ENCODE measurements at places on chromosomes 1 and 21.

- DNase-seq, result no peak
Observed at GRCh38 chr1:25817840-25818501, 1.8 kb upstream of the MTFR1L start.

- DNase-seq, result no peak
Observed at GRCh38 chr1:17052641-17053040, 1.2 kb downstream of the SDHB start.

GRCh38 chr1:56213068-56213467 is 366.3 kb downstream of the PLPP3 start:
- DNase-seq, result no peak

- DNase-seq, result no peak
Observed at GRCh38 chr1:74679811-74680210, 6.2 kb upstream of the ERICH3 start.

- no peak for DNase-seq
Observed at GRCh38 chr1:5993556-5994491, 1.6 kb upstream of the NPHP4 start.

DNA sequence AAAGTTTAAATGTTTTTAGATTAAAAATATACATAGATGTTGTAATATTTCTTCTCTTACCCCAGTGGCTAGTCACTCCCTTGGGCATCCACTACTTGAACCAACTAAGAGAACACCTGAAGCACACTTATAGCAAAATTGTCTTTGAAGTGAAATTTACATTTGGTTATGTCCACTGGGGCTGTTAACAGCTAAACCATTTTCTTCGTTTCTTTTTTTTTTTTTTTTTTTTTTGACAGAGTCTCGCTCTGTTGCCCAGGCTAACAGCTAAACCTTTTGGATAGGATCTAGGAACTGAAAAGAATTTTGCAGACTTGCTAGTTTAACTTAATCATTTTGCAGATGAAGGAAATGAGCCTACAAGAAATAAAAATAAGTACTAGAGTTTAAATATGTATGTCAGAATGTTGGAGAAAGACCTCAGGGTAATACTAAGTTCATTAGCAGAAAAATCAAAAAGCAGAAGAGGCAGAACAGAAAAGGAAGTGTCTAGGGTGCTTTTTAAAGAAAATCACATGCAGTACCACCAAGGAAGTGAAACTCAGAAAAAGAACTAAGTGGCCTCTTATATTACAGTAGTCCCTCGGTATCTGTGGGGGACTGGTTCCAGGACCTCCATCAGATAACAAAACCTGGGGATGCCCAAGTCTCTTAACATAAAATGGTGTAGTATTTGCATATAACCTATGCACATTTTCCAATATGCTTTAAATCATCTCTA is 11.8 kb downstream of the DRAM2 start:
- DNase-seq, result no peak

DNA sequence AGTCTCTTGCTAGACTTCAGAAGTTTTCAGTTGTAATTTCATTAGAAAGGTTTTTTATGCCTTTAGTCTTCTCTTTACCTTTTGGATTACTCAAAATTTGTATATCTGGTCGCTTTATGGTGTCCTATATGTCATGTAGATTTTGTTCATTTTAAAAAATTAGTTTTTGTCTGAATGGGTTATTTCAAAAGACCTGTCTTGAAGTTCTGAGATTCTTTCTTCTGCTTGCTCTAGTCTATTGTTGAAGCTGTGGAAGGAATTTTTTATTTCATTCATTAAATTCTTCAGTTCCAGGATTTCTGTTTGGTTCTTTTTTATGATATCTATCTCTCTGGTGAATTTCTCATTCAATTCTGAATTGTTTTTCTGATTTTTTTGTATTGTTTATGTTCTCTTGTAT is 46.5 kb upstream of the GCLM start:
- DNase-seq, result no peak

GRCh38 chr1:240467895-240468294 is 144.1 kb downstream of the GREM2 start:
- DNase-seq, result no peak

DNA sequence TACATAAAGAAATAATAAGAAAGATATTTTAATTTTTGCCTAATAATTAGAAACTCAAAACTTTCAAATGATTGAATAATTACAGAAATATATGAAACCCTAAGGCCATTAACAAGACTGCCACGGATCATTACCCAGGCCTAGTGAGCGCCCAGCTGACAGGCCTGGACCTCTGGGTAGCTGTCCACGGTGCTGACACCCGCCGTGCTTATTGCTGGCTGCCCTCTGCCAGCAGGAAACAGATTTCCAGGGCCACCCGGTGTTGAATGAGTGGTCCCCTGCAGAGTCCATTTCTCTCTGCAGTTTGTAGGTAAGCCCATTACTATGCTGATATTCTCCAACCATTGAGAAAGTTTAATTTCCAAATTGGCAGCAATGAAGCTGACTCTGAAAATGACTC is 254.4 kb upstream of the GJB5 start:
- no peak for DNase-seq

DNA sequence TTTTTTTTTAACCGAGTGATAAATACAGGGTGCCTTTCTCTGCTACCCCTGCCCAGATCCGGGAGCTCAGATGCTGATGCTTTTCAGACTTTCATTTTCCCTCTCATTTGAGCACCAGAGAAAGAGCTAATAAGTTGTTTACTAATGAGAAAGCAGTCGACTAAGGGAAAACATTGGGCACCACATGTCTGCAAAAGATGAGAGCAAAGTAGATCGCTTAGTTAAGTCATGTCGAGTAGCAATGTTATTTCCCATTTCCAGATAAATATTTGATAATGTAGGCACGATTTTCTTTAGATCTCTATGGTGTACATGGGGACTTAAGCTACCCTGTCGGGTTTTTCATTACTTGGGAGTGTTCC is 1.2 kb downstream of the PKN2 start:
- no peak for DNase-seq

- no peak for DNase-seq
Observed at GRCh38 chr1:33899746-33900145, 35.9 kb downstream of the HMGB4 start.

DNA sequence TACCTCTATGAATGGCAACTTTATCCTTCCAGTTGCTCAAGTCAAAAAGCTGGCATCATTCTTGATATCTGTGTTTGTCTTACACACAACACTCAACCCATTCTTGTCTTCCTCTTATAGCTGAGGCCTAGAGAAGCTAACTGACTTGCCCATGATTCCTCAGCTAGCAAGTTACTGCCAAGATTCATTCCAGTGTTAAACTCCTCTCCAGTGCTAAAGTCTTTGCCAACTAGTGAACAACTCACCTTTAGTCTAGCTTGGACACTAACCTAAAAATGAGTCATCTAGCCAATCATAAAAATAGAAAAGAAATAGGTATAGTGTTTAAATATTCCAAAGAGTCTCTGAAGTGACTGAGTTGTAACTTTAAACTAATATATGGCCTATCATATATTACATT is 45.6 kb upstream of the RGS2 start:
- DNase-seq, result no peak

- DNase-seq, result no peak
Observed at GRCh38 chr1:173243300-173243699, 36.2 kb upstream of the TNFSF4 start.

DNA sequence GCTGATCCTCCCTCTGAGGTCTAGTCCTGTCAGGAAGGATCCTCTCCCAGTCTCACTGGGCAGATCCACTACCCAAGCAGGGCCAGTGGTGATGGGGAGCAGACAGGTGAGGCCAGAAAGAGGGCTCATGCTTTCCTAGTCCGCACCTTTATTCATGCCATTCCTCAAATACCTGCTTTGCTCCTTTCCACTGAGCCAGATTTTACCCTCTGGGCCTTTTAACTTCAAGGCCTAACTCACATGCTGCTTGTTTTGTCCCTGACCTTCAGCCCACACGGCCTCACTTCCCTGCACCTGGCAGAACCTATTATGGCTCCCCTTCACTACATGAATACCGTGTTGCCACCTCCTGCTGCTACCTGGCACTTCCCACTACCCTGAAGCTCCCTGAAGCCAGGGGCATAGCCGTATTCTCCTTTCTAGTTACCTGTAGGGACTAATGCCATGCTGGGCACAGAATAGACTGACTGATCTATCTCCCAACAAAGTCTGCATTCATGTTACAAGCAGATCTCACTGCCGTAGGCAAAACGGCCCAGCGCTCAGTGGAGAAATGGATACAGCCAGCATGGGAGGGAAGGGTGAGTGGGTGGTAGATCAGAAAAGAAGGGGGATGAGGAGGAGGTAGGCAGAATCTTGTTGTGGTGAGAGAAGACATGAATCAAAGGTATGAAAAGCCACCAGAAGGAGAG is 36.1 kb upstream of the GOLT1A start:
- no peak for DNase-seq

- DNase-seq, result no peak
Observed at GRCh38 chr1:81109038-81109437, 691.7 kb upstream of the ADGRL2 start.

- no peak for DNase-seq
Observed at GRCh38 chr1:107653765-107654164, 311.2 kb downstream of the VAV3 start.

- no peak for DNase-seq
Observed at GRCh38 chr1:99682291-99682751, 36.4 kb downstream of the PALMD start.

DNA sequence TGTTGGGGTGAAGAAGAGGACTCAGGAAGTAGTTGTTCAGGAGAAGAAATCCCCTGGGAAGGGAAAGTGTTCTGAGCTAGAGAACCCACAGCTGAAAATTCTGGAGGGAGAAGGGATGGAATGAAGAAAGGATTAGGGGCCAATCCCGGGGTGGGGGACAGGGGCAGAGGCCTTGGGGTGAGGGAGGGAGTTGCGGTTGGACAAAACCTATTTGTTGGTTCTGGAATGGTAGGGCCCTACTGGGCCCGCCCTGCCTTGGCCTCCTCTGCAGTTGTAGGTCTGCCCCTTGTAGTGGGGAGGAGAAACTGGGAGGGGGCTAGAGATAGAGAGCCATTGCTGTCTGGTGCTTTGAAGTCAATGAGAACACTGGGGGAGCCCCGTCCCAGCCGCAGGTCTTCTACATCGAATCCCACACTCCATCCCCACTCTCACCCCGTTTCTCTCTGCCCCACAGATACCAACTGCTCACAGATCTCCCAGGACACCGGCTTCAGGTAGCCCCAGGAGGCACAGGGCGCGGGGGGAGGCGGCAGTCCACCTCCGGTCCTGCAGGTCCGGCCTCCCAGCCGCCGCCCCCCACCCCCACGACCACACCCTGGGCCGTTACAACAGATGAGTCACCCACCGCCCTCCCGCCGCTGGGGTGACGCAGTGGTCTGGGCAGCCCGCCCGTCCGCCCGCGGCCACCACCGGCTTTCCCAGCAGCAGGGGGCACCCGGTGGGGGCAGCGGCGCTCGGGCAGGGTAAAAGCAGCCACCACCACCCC is 1.1 kb downstream of the TAGLN2 start:
- no peak for DNase-seq

- no peak for DNase-seq
Observed at GRCh38 chr1:201456499-201457309, 12.3 kb downstream of the PHLDA3 start.

DNA sequence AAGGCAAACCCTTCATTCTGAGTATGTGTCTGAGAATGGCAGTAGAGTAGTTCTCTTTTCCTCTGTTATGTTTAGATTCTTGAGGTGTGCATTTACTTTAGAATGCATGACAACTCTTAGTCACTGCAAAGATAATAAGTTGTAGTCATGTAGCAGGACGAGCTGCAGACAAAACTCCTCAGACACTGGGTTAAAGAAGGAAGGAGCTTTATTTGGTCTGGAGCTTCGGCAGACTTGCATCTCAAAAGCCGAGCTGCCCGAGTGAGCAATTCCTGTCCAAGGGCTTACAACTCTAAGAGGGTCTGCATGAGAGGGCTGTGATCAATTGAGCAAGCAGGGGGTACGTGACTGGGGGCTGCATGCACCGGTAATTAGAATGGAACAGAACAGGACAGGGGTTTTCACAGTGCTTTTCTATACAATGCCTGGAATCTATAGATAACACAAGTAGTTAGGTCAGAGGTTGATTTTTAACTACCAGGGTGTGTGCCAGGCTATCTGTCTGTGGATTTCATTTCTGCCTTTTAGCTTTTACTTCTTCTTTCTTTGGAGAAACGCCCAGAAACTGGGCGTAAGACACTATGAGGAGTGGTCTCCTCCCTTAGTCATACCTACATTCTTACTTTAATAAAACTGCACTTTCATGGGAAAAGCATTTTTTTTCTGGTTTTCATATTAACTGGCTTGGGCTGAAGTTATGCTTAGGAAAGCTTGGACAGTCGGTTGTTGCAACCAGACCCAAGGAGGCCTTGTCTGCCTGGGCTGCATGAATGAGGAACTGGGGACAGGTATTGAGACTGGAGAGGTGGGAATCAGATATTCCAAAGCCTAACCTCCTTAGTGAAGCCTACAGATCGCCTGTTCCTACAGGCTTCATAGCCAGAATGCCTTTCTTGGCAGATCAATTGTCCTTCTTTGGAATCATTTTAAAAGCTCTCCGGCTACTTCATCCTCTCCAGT is 115.1 kb downstream of the RHOU start:
- no peak for DNase-seq

DNA sequence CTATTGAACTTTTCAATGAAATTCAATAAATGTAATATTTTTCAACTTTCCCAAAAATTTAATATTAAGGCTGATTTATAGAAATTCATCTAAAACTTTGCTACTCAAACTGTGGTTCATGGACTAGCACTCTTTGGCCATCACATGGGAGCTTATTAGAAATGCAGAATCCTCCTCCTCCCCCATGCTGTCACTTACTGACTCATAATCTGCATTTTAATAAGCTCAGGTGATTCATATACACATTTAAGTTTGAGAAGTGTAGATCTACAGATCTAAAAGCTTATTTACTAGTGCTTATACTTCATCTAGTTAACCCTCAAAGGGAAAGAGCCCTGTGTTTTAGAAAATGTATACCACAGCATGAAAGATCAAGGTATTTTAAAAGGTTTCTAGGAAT is 84.3 kb downstream of the HS2ST1 start:
- DNase-seq, result no peak

GRCh38 chr1:244329591-244330317 is 122.0 kb downstream of the ADSS2 start:
- no peak for DNase-seq

GRCh38 chr1:234544087-234544579 is 65.2 kb upstream of the TARBP1 start:
- no peak for DNase-seq

GRCh38 chr1:91201694-91202093 is 179.9 kb upstream of the ZNF644 start:
- DNase-seq, result no peak

- no peak for DNase-seq
Observed at GRCh38 chr1:232147215-232147614, 482.7 kb downstream of the SIPA1L2 start.

- no peak for DNase-seq
Observed at GRCh38 chr1:97907886-97908285, 12.9 kb downstream of the DPYD start.

DNA sequence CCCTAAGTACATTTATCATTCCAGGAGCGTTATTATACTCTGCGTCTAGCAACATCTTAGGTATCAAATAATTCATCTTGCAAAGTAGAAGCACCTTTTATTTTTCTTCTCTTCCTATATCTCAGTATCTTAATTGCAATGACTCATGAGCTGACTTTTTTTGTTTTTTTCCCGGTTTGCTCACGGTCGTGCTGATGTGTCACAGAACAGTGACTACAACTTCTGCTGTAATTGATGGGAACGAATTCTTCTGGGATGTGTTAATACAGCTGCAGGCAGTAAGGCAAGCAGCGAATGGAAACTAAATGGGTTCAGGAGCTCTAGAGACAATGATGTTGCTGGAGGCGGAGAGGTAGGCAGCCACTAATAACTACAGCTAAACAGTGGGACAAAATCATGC is 89.8 kb upstream of the TMPRSS15 start:
- no peak for DNase-seq
